ENCODE measurements at places on chromosomes 4 and X.

GRCh38 chr4:38987491-38987890 lies 44.7 kb downstream of the TMEM156 start:
- DNase-seq, result no peak

DNA sequence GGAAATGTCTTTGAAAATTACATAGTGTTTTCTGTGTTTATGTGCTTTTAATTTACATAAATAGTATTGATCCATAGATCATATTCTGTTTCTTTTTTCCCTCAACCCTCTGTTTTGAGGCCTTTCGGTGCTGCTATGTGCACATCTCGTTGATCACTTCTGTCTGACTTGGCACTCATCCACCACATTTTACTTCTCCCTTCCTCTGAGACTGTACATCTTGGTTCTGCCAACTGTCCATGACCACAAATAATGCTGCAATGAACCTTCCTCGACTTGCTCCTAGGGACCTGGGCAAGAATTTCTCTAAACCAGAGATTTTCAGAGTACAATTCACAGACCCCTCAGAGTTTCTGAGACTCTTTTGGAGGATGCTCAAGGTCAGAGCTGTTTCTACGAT lies 74.4 kb downstream of the RTL5 start:
- no peak for DNase-seq

GRCh38 chrX:77935886-77936285 lies 25.4 kb downstream of the ATP7A start:
- no peak for DNase-seq

DNA sequence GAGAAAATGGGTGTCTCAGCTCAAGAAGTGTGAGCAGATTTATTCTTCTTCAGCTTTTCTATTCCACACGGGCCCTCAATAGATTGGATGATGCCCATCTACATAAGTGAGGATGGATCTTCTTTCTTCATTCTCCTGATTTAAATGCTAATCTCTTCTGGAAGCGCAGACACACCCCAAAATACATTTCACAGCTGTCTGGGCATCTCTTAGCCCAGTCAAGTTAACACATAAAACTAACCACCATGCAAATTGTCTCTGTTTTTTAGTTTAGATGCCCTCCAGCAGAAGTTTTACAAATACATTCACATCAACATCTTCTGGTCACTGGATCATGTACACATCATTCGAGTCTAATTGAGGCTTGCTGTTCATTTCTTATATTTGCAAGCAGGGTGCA lies 249.0 kb upstream of the VCX3A start:
- no peak for DNase-seq

All from left renal pelvis (tissue), 4 donors.